Choroid plexus epithelial cell (primary cell): ENCODE measurements at places on chromosomes 16 and 17.

DNA sequence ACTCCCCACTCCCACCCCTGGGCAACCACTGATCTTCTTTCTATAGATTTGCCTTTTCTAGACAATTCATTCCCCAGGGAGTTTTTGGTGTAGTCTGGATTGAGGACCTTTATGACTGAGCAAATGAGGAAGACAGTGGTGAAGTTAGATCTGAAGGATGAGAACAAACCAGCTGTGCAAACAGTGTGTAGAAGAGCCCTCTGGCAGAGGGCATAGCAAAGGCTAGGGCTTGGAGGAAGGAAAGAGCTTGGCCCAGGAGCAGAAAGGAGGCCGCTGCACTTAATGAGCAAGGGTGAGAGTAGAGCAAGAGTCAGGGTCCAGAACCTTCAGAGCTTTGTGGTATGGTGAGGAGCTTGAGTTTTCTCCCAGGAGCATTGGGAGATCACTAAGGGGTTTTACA lies 352.7 kb downstream of the CA10 start:
- no peak for DNase-seq

- peak; percentile 85 for DNase-seq
These were observed 5.0 kb upstream of the PPP1R1B start for GRCh38 chr17:39621523-39622379.

DNA sequence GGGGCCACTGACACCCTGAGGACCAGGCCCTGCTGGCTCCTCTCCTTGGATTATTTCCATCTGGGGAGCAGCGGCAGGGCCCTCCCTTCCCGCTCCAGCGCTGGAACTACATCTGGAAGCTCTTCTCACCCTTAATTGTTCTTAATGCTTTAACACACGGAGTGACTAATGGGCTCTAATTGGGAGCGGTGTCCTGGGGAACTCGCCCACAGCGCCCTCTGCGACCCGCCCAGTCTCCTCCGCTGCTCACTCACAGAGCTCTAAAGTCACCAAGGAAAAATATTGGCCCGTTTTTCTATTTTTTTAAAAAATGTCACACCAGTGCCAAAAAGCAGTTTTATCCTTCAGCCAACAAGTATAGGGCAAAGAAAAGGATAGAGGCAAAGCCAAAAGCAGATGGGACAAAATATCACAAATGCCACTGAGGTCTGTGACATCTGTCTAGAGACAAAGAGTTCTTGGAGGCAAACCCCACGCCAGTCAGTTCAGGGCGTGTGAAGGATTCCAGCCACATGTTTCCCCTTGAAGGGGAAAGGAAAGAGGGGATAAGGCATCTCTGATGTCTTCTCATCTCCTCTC lies 134.7 kb downstream of the RBFOX3 start:
- no peak for DNase-seq

- DNase-seq, result peak; percentile 53
These were observed 873 bp downstream of the USP10 start for GRCh38 chr16:84700446-84701300.

DNA sequence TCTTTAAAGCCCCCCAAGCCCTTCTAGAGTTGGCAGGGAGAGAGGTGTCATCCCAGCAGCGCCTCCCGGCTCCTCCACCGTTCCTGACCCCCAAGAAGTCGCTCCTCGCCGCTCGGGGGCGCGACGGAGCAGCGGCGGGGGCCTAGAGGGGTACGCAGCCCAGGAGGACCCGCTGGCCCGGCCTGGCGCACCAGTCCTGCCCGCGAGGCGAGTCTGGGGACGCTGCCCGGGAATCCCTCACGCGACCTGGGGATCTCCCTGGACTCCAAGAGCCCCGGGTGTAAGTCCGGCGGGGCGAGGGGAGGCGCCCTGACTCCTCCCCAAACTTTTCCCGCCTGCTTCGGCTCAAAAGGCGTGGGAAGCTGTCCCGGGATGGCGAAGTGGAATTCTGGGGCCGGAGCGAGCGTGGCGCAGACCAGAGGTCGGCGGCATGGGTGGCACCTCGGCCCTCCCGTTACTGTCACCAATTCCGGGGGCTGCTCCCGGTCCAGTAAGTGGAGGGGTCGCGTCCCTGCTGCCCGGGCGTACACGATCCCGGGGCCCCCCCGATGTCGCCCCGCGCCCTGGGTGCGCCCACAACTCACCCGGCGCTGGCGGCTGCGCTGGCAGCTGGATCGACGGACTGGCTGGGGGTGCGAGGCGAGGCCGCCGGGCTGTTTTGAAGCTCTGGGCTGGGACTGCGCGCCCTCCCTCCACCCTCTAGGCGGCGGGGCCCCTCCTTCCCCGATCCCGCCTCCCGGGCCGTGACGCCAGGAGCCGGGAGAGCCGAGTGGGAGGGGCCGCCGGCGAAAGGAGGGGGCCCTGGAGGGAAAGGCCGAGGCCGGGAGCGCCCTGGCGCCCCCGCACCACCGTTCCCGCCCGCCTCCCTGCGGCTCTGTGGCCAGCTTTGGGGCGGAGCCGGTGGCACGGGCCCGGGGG lies at the start of gene EMP2:
EMP2 (minus strand) TSS at position 634 of the 918 bp plus-strand sequence. CDS start 32,981 bp downstream, outside the sequence.
- DNase-seq, result peak; percentile 51

DNA sequence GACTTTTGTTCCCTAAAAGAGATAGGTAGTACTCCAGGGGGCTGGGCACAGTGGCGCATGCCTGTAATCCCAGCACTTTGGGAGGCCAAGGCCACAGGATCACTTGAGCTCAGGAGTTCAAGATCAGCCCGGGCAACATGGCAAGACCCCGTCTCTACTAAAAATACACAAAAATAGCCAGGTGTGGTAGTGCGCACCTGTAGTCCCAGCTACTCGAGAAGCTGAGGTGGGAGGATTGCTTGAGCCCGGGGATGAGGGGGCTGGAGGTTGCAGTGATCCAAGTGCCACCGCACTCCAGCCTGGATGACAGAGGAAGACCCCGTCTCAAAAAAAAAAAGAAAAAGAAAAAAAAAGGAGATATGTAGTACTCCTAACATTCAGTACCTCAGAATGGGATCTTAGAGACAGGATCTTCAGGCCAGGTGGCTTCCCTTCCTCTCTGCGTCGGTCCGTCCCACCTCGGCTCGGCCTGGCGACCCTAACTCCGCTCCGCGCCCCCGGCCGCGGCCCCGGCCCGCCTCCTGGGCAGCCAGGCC lies 89.6 kb downstream of the CDC27 start:
- no peak for DNase-seq

DNA sequence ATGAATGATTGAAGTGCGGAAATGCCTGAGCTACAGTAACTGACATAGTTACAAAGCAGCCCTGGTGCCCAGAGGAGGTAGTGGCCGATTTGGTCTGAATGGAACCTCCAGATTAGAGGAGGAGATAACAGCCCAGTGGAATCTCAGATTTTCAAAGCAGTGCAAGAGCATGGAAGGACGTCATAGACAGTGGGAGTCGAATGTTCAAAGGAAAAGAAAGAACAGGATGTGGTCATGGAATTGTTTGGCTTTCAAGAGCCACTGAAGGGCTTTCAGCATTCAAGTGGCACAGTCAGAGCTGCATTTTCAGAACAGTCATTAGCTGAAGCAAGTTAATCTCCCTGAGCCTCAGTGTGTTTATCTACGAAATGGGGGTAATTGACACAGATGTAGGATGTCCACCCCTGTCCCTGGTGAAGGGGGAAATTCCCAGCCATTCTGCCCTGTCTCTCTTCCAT lies 104.6 kb upstream of the CACNG3 start:
- no peak for DNase-seq

GRCh38 chr17:75325827-75326225 lies 36.6 kb upstream of the SLC25A19 start:
- peak; percentile 33 for DNase-seq

DNA sequence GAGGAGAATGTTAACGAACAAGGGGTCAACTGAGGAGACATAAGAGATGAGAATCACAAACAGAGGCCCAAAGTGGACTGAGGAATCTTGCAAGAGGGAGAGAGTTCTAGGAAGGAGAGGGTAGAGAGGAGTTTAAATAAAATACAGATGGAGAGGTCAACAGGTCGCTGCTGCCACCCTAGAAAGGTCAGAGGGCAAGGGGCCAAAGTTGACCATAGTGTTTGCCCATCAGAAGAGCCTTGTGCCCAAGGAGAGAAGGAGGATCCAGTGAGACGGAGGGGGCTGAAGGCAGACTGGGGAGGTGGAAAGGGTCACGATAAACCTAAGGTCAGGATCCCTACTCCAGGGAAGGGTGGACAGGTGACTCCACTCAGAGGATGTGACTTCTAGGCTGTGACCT lies 6.9 kb upstream of the ITGA3 start:
- no peak for DNase-seq

DNA sequence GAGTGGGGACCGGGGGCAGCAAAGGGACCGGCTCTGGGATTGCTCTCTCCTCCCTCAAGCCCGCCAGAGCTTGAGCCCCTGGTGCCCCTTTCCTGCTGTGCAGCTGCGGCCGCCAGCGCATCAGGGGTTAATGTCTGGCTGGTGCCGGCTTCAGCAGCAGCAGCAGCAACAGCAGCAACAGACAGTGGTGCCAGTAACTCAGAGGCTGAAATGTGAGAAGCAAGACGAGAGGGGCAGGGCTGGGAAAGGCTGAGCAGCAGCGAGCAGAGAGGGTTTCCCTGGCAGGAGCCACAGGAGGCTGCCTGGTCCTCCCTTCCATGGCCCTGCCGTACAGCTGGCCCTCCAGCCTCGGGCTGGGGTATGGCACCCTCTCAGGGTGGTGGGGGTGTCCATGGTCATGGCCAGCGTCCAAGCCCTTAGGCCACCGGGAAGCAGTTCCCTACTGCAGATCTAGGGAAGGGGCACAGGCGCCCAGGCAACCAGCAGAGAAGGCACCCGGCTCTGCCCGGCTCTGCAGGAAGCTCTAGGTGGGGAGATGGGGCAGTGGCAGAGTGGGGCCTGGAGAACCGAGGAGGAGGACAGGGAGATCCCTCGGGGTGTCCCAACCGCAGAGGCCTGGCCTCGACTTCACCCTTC lies 21.1 kb upstream of the TFAP4 start:
- DNase-seq, result peak; percentile 87

GRCh38 chr16:87056551-87056950 lies 260.6 kb downstream of the C16orf95 start:
- no peak for DNase-seq

- DNase-seq, result peak; percentile 25
These were observed 1.4 kb downstream of the THUMPD1 start for GRCh38 chr16:20740007-20740883.

DNA sequence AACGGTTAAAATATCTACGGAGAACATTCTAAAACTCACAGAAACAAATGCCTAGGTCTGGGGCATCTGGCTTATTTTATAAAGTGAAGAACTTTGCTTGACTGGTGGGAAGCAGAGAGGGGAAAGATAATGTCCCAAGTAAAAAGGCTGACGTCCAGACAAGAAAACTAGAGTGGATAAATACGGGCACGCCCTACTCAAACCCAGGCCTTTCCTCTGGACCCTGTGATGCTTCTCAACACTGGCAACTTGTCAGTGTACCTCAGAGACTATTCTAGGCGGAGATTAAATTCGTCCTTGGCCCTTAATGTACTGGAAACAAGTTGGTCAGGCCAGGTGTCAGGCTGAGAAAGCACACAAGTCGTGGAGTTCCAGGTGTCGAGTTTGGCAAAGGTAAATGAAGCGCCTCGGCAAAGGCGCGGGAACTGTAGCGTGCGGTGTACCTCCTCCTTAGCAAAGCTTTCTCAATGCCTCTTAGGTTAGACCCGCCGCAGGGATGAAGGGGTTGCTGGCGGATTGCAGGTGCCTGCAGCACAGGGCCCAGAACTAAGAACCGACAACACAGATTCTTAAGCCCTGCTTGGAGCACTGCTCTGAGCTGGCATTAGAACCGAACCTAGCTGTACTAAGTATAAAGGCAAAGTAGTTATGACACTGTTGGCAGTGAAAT lies 668 bp upstream of the UNK start:
- no peak for DNase-seq

GRCh38 chr16:4511441-4512082 lies 27.0 kb downstream of the CDIP1 start:
- DNase-seq, result peak; percentile 62

DNA sequence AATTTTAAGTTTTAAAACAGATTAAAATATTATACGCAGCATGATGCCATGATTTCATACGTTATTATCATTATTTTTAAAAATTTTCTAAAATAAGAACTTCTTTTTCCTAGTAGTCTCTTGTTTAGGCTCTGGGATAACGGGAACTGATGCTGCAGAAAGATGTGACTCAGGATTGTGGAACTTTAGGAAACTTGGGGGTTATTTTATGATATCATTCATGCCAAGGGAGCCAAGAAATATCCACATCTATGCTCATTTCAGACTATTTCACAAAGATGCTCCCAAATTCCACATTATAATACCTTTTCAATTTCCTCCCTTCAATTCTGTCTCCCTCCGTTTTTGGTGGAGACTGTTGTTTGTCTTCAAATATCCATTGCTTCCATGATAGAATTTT lies 236.4 kb downstream of the HS3ST3A1 start:
- DNase-seq, result no peak

- no peak for DNase-seq
These were observed 3.5 kb downstream of the RAB40C start for GRCh38 chr16:593406-593805.

GRCh38 chr16:89574681-89575246 lies 794 bp upstream of the CPNE7 start:
- peak; percentile 81 for DNase-seq

DNA sequence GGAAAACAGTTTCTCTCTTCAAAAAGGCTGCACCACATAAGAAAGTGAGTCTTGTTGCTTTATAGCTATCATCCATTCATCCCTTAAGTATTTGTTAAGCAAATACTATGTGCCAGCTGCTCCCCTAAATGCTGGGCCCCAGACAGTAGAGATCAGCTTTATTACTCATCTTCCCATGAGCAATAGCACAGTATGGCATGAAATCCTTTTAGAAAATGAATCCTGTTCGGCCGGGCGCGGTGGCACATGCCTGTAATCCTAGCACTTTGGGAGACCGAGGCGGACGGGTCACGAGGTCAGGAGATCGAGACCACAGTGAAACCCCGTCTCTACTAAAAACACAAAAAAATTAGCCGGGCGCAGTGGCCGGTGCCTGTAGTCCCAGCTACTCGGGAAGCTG lies 99.5 kb downstream of the MYO1D start:
- peak; percentile 34 for DNase-seq

- no peak for DNase-seq
These were observed 430.4 kb downstream of the HAPSTR1 start for GRCh38 chr16:9521749-9522370.

GRCh38 chr16:87076331-87076949 lies 240.8 kb downstream of the C16orf95 start:
- no peak for DNase-seq

- peak; percentile 24 for DNase-seq
These were observed 50.8 kb downstream of the PITPNM3 start for GRCh38 chr17:6505425-6506142.

DNA sequence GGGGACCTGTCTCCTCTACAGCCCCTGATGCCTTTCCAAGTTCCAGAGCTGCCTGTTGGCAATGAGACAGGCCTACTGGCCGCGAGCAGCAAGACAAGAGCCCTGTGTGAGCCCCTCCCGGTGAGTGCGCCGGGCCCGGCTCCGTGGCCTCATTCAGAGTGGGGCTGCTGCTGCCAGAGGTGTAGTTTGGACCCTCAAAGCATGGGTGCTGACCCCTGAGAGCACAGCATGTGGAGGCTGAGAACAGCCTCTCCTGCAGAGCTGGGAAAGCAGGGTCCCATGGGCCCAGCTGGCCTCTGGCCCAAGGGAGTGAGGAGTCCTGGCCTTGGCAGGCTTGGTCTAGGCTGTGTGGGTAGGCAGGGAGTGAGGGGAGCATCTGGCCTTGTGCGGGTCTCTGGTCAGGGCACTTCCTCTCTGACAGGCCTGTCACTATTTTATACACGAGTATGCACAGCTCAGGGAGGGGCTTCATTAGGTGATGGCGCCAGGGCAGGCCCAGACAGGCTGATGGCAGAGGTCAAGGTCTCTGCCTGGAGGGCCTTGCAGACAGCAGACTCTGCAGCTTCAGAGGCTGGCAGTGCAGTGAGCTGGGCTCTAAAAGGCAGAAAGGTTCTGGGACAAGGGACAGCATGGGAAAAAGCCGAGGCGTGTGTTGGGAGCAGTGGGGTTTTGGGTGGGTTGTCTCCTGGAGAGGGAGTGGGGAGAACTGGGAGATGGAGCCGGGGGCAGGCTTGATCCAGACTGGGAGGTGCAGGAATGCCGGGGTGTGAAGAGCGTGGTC lies 43.4 kb downstream of the ADCY7 start:
- no peak for DNase-seq
